ENCODE measurements at places on chromosomes 4 and X.

- peak; percentile 28 for DNase-seq
These were observed 488 bp downstream of the NAP1L5 start for GRCh38 chr4:88697141-88697540.

DNA sequence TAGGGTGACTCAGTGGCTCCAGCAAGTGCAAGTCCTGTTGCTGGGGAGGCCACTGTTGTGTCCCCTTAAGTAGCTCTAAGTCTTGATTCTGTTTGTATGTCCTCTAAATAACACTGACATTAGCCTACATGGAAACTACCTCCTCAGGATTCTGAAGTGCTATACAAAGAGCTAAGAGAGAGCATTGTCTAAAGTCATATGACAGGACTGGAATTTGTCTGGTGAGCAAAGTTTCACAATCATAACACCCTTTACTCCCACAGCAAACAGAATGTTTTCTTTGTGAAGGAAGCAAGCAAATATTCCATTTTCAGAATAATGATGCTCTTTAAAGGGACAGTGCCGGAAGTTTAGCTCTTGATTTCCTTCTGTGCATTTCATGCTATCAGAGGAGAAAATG lies 23.4 kb upstream of the CT47A1 start:
- no peak for DNase-seq

- no peak for DNase-seq
These were observed 61.0 kb upstream of the FTHL17 start for GRCh38 chrX:31132821-31133241.

- DNase-seq: no peak
These were observed 30.6 kb downstream of the ANK2 start for GRCh38 chr4:113080050-113080449.

DNA sequence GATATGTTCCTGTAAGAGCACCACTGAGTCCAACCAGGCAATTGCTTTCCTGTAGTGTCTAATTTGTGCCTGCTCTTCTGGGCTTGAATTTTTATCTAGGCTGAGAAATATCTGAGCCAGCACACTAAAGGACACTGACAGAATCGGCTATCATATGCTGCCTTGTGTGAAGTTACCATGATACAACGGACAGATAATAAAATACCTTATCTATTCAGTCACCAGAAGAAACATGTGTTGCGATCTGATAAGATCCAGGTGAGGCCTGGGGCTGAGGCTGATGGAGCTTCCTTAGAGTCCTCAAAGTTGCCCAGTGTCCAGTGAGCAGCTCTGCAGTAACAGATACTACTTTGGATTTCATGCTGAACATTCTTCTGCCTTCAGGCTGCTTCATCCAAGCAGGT lies 111.8 kb downstream of the ZNF518B start:
- DNase-seq: no peak

GRCh38 chrX:15522464-15522863 lies 21.9 kb downstream of the BMX start:
- no peak for DNase-seq

DNA sequence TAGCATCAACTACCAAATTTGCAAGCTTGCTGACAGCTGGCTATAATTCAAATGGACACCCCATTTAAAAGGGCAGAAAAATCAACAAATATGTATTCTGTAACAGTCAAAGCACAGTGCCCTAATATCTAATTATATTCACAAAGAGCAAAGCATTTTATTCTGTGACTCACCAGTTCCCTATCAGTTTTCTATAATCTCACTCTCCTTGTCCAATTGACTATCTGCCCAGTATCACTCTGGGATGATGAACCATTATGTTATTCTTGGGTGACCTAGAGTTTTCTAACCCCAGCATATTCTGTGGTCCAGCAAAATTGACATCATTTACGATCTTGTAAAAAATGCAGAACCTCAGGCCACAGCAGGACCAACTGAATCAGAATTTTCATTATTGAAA lies 82.0 kb upstream of the FREM3 start:
- no peak for DNase-seq

DNA sequence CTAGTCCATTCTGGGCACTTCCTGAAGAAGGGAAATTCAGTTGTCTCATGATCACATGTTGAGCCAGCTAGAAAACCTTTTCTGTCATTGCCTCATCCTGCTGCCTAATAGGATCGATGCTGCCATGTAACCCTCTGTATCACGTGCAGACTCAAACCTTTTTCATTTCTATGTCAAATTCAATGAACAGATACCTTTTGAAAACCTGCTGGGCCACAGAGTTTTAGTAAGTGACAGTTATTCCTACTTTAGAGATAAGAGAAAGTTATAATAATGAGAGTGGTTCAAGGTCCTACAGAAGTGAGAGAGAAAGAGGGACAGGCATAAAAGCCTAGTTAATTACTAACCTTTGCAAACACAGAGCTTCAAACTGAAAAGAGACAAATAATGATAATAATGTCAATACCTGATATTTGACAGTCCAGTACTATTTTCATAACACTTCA lies 46.0 kb downstream of the MAOA start:
- no peak for DNase-seq

DNA sequence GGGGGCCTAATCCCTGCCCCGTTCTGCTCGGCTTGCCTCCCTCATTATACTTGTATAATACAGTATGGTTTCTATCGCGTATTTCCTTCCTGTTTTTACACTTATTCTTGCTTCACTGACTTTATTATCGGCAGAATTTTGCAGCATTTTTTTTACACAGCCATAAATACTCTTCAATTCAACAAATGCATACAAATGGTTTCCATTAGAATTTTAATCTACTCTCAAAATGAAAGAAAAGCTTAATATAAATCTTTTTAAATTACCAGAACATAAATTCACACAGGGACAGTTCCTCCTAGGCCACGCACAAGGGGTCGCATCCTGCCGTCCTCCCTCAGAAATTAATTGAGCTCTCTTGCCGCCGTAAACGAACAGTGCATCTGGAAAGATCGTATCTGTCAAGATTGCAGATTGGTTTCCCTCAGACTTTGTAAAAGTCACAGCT lies 42.9 kb downstream of the DCTD start:
- DNase-seq: no peak

DNA sequence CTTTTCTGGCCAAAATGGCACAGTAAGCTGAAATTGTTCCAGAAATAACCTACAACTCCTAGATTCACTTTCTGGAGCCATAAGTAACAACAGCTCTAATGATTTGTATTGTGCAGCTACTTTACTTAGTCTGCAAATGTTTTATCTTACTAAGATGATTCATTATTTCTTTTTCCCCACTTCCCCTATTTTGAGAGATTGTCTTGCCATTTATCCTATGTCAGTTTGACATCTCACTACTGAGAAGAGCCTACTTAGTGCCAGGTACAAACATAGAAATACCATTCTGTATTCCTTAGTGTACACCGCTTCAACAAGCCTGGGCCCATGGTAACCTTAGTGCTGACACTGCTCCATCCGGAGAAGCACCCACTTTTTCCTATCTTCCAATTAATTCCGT lies 13.8 kb upstream of the STK26 start:
- no peak for DNase-seq

- no peak for DNase-seq
These were observed 36.2 kb downstream of the COL25A1 start for GRCh38 chr4:109266236-109266635.

DNA sequence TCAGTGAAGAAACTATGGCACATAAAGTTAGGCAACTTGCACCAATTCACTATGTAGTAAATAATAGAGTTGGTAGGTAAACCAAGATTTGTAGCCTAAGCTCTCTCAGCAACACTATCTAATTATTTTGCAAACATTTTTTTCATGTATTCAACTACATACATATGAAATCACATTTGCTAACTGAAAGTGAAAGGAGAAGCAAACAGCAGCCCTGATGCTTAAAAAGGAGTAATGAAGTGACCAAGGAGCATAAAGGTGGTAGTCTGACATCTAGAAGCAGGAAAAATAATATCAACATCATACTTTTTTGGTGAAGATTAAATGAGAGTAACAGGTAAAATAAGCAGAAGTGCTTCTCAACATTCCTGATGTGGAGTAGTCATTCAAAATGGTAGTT lies 603.7 kb downstream of the GRXCR1 start:
- no peak for DNase-seq

- no peak for DNase-seq
These were observed 946.4 kb downstream of the PDHA2 start for GRCh38 chr4:96786306-96786705.

GRCh38 chr4:159101988-159102621 lies 774 bp upstream of the RAPGEF2 start:
- DNase-seq: no peak

DNA sequence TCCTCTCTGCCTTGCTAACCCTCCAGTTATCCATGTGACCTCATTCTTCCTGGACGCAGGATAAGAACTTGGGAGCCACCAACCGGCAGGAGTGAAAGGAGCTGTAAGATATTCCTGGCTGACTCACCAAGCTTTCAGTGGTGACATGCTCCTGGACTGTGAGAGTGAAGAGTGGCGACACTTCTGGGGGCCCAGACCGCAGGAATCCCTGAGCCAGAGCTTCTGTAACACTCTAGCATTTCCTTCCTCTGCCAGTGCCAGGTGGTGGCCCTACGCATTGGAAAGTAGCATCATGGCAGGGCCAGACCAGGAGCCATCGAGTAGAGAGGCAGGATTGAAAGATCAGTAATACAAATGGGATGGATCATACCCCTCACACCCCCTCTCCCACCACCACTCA lies 474.3 kb downstream of the ACTRT1 start:
- DNase-seq: no peak

DNA sequence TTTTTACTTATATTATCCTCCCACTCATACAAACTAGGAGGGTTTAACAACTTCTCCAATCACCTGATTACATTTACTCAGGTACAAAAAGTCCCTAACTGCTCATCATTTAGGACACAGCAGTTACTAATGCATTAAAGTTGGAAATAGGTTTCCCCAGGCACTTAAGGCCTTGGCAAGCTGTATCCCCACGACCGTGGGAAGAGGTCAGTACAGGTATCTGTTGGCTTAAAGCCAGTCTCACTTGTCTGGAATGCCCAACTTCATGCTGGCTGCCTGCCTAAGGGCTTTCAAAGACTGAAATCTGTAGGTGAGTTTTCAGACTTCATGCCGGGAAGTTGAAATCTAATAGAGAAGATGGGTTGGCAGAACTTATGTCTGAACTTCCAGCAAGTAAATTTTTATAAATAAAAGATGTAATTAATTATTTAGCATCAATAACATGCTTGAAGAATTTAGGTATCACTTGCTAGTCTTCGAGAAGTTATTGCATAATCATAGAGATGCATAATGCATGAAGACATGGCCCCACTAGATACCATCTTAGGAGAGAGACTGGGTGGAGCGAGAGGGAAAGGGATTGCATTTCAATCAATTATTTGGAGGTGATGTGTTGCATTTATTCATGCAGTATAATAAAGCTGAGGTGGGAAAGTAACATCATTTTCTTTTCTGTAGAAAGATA lies 54.2 kb downstream of the SCD5 start:
- DNase-seq: no peak

- no peak for DNase-seq
These were observed 46.4 kb downstream of the KDR start for GRCh38 chr4:55078987-55079386.

DNA sequence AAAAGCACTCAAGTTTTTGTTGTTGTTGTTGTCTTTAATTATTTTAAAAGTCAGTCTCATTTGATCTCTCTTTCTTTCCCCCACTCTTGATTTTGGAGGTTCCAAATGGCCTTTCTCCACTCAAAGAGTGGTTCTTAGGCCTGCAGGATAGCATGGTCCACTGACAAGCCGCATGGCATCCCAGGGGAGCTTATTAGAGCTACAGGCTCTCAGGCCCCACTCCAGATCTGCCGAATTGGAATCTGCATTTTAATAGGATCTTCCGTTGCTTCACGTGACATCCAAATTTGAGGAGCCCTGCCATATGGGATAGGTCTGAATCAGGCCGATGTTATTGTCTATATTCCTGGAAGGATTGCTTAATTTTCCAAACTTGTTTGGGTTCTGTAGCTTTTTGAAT lies 72.1 kb downstream of the CPE start:
- no peak for DNase-seq

- DNase-seq: no peak
These were observed 11.9 kb upstream of the MXD4 start for GRCh38 chr4:2273657-2274319.

GRCh38 chr4:3021127-3021526 lies 53.2 kb downstream of the HTT-AS start:
- DNase-seq: no peak

DNA sequence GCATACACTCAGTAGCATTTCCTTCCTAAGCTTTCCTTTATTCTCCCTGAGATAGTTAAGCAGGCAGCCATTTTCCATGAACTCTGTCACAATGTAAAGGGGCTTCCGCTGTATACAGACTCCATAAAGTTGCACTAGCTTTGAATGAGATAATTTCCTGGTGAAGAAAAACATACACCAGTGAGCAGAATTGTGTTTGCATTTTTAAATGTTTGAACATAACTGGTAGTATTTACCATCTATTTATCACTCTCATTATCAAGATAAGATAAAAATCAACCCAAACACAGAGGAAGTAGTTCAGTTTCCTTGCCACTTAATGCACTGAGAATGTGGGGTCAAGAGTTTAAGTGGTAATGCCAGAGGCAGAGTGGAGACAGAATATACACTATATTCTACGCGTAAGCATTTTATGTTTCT lies 54.1 kb downstream of the TXK start:
- no peak for DNase-seq

GRCh38 chrX:14235004-14235403 lies 205.3 kb upstream of the GEMIN8 start:
- no peak for DNase-seq

DNA sequence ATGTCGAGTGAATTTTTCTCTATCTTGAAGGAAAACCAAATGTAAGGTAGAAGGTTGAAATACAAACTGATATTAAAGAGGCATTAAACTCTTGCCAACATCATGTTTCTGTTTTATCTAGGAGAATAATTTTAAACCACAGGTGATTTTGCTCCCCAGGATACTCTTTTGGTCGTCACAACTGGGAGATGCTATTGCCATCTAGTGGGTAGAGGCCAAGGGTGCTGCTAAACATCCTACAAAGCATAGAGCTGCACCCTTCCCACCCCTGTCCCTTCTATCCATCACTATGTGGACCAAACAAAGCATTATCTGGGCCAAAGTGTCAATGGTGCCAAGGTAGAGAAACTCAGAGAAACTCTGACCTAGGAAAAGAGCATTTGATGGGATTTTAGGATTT lies 154.6 kb upstream of the MAGEB2 start:
- DNase-seq: no peak

- no peak for DNase-seq
These were observed 95.6 kb downstream of the TMA16 start for GRCh38 chr4:163590103-163590502.

GRCh38 chr4:168664242-168664891 lies 167.5 kb downstream of the PALLD start:
- no peak for DNase-seq

- no peak for DNase-seq
These were observed 795.2 kb downstream of the TRIML1 start for GRCh38 chr4:188934320-188934962.

GRCh38 chr4:104868533-104868932 lies 278.1 kb upstream of the TET2 start:
- no peak for DNase-seq

DNA sequence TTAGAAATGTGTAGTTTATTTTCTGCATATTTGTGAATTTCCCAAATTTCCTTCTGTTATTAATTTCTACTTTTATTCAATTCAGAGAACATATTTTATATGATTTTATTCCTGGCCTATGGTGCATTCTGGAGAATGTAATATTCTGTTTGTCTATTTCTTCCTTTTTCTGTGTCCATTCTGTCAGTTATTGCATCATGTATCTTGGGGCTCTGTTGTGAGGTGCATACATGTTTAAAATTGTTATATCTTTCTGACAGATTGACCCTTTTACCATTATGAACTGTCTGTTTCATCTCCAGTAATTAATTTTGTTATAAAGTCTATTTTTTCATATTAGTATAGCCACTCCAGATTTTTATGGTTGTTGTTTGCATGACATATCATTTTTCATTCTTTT lies 96.9 kb upstream of the CITED1 start:
- no peak for DNase-seq
